Stimulated activated CD8-positive, alpha-beta memory T cell treated with anti-CD3 and anti-CD28 coated beads, Interleukin-7, amount 100 ng/mL, for 24 hours (primary cell): ENCODE measurements at places on chromosomes 3 and 15.

DNA sequence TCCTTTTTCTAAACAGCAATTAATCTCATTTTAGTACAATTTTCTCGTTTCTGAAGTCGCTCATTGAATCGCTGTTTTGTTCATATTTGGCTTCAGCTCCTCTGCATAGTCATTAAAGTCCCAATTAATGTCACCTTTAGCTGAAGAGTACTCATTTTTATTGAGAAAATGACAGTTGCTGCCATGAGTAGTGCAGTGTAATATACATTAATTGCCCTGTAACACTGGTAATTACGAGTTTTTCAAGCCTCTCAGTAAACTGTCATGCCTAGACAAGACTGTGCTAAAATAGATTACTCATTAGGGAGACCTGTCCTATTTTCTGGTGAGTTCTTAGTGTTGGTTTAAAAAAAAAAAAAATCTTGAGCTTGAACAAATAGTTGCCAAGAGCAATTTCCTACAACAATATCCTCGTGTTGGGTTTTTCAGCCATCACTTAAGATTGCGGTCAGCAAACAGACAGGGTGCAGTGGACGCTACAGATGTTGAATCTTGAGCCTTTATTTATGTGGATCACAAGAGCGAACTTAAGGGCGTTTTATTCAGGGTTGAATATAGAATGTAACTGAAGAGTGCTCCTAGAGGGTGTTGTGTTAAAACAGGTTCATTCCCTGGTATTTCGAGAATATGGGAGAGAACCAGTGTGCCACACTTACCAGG lies 176.0 kb downstream of the CDIN1 start:
- DNase-seq, result no peak

DNA sequence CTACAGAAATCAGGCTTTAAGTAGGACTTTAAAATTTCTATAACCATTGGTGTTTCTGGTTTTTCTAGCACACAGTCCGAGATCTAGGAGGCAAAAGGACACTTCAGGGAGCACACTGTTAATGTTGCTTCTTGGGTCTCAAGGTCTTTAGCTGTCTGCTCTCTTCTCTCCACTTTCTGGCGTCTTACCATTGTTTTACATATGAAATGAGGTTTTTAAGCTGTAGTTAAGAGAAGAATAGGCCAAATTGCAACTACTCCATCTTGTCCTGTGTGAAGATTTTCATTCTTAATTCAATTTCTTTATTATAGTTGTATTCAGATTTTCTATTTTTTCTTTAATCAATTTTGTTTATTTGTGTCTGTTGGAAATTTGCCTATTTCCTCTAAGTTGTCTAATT lies 151.4 kb downstream of the WNT7A start:
- DNase-seq, result no peak

GRCh38 chr15:55279746-55280351 lies 9.8 kb downstream of the RAB27A start:
- no peak for DNase-seq

- no peak for DNase-seq
Measured at GRCh38 chr15:80643431-80643951, 51.6 kb upstream of the ABHD17C start.

GRCh38 chr3:28300345-28300962 lies 48.1 kb upstream of the ZCWPW2 start:
- DNase-seq, result no peak

DNA sequence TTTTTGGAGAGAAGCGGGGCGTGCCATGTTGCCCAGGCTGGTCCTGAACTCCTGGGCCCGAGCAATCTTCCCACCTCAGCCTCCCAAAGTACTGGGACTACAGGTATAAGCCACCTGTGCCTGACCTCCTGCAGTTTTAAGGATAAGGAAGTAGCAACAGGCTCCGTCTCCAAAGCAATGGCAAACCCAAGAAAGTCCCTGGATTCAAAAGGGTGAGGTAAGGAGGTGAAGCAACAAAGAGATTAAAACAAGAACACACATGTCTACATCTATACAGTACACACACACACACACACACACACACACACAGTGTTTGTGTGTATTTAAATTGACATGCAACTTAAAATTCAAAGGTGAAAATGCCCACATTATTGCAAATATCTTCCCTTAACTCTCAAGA lies 58.9 kb downstream of the ABCC5 start:
- no peak for DNase-seq

- no peak for DNase-seq
Measured at GRCh38 chr3:17035033-17035432, 150.3 kb downstream of the PLCL2 start.

DNA sequence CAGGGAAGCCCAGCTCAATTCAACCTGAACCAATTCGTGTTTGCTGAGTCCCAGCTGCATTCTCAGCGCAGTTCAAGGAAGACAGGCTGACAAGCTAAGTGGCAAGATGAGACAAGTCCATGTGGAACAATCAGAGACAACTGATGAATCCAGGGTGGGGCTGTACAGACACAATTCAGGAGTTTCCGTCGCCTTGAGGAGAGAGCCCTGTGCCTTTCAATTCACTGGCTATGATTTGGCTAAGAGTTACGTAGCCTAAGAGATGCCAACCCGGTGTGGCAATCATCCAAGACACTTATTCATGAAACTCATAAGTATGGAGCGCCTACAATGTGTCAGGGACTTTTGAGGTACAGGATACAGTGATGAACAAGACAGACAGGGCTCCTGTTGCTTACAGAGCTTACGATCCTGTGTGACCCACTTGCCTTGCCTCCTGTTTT lies 15.5 kb upstream of the ZBED2 start:
- DNase-seq, result no peak

GRCh38 chr3:15266510-15267376 lies 60.7 kb downstream of the CAPN7 start:
- DNase-seq, result no peak

GRCh38 chr3:44234648-44235268 lies 6.9 kb upstream of the TOPAZ1 start:
- DNase-seq, result no peak

- no peak for DNase-seq
Measured at GRCh38 chr15:70387081-70387480, 289.4 kb upstream of the TLE3 start.

GRCh38 chr3:59253523-59253922 lies 203.7 kb upstream of the CFAP20DC start:
- no peak for DNase-seq

DNA sequence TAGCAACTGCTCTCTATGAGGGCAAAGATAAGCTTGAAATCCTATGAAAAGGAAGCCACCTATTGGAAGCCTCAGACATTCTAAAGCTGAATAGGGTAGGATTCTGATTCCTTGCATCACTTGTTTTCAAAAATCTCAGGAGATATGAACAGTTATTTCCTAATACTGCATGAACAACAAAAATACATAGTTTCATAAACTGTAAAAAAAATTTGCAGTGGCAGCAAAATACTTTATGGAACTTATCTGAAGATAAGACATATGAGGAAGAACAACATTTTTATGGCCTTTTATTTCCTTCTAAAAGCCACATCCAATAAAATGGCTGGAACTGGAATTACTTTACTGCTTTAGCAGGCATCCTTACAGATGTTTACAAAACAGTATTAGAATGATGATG lies 29.9 kb downstream of the AP3S2 start:
- no peak for DNase-seq

DNA sequence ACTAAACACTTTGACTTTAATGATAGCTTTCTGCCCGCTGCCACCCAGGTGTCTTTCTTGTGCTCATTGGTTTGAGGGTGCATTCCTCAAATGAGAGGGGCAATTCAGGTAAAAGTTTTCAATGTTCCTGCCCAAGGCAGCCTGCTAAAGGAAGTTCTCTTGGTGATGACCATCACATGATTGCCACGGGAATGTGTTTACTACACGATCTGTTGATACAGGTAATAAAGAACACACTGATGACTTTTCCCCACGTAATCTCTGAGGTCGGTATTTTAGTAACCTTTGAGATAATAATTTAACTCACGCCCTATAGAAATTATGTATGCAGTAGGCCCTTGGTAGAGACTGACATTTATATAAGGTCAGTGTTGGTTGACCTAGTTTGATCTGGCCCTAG lies 39.3 kb downstream of the FNDC3B start:
- DNase-seq, result no peak

DNA sequence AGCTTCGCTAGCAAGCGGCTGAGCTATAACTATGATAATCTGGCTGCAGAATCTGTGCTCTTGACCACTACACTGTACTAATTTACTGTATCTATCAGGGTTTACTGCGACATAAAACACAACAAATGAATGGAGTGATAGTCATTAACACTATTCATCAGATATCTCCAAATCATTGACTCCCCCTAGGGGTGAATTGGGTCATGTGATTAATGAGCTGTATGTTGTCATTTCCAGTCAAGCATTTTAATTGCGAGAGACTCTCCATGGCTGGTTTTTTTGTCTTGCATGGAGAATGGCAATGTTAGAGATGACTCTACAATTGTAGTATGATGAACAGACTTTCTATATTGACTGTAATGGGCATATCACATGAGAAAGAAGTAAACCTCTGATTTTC lies 10.5 kb upstream of the TM4SF18 start:
- DNase-seq, result no peak

- DNase-seq, result no peak
Measured at GRCh38 chr3:36734742-36735141, 29.6 kb downstream of the DCLK3 start.

DNA sequence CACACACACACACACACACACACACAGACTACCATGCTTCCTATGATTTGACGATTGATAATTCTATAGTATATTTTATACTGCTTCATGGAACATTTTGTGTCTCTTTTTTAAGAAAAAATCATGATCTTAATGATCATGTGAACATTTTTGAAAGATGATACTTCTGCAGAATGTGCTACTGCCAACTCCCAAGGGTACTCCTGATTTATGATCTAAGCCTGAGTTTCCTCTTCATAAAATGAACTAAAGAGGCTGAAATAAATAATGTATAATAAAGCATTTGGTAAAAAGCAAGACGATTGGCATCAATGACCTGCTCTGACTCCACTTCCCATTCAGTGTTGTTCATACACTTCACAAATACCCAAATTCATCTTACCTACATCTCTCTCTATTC lies 333.8 kb upstream of the RBMS3 start:
- DNase-seq, result no peak

DNA sequence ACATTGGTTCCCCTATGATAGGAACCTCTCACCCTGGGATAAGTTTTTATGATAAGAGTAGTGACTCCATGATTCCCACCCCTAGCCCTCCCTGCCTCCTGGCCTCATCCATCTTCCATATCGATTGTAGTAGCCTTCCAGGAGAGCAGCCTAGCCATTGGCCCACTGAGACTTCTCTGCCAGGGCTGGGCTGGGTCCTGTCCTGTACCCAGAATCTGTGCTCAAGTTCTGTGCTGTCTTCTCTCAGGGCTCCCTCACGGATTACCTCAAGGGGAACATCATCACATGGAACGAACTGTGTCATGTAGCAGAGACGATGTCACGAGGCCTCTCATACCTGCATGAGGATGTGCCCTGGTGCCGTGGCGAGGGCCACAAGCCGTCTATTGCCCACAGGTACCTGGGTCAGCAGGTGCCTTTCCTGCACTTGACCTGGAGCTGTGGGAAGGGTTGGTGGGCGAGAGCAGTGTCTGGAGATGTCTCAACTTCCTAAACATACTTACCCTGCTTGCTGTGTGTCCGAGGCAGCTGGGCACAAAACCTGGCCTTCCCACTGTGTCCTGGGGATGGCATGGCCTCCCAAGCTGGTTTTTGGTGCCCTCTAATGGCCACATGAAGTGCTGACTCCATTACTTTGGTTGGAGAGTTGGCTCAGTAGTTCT lies 16.6 kb upstream of the EXOG start:
- DNase-seq, result no peak

DNA sequence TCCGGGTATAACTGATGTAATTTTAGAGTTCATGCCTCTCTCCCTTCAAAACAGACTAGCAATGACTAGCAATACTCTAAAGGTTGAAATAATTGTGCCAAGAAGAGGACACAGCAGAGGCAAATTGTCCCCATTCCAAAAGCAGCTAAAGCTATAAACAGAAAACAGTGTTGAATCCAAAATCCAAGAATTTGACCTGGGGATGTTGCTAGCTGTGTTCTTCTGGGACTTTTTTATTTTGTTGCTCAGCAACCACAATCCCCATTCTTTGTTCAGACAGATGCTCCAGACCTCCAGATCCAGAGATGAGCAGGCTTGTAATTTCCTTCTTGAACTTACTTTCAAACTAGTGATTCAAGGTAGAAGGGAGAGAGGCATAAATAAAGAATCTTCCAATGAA lies 191.5 kb downstream of the FOXB1 start:
- no peak for DNase-seq

GRCh38 chr3:48107227-48107626 lies 81.0 kb downstream of the CDC25A start:
- DNase-seq, result no peak

DNA sequence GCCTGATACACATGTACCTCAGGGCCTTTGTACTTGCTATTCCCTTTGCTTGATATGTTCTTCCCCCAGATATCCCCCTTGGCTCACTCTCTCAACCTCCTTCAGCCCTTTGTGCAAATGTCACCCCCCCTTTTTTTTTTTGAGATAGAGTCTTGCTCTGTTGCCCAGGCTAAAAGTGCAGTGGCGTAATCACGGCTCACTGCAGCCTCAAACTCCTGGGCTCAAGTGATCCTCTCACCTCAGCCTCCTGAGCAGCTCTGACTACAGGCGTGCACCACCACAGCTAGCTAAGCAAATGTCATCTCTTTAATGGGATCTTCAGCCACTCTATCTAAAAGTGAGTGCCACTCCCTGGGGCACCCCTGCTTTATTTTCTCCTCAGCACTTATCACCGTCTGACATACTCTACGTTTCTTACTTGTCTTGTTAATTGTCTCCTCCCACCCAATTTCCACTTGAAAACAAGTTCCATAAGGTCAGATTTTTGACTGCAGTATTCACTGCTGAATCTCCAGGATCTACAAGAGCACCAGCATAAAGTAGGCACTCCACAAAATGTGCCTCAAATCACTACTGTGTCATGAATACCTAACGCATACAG lies 14.6 kb downstream of the IP6K2 start:
- DNase-seq, result no peak

DNA sequence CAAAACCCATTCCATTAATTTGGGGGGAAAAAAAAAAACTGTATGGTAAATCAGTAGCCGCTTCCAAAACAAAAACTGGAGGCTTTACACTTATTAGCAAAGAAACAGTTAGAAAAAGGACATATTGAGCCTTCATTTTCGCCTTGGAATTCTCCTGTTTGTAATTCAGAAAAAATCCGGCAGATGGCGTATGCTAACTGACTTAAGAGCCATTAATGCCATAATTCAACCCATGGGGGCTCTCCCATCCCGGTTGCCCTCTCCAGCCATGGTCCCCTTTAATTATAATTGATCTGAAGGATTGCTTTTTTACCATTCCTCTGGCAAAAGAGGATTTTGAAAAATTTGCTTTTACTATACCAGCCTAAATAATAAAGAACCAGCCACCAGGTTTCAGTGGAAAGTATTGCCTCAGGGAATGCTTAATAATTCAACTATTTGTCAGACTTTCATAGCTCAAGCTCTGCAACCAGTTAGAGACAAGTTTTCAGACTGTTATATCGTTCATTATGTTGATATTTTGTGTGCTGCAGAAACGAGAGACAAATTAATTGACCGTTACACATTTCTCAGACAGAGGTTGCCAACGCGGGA lies 9.4 kb upstream of the RPL24 start:
- no peak for DNase-seq

- DNase-seq, result no peak
Measured at GRCh38 chr3:37458162-37459120, 284.1 kb upstream of the LRRFIP2 start.
